ENCODE measurements at places on chromosomes 4 and X.
A peak's percentile ranks its signal among the peaks of the same experiment; 100 is the strongest.

DNA sequence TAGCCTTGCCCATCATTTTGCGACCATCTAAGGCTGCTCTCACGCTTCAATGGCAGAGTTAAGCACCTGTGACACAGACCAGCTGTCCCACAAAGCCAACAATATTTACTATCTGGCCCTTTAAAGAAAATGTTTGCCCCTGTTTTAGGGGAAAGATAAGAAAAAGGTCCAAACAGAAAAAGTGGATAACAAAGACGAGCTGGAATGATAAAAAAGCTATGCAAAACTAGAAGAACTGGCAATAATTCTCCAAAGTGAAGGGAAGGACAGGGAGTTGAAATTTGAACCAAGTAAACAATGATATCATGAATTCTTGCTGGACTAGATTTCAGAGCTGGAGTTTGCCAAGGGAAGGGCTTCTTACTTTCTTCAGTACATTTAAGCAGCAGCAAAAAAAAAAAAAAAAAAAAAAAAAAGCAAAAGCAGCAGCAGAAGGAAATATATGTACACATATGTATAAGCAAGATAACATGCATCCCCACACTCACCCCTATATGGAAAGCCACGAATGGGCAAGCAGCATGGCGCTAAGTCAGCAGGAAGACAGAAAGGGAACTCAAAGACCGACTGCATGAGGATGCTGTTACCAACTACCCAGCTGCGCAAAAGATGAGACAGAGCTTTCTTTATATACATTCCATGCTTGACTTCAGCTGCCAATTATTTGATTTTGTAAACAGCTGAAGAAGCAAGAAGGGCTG, 12.5 kb downstream of the TRAPPC2 start:
- DNase-seq, result no peak

GRCh38 chrX:133985967-133986683, 731 bp upstream of the GPC3 start:
- DNase-seq, result no peak

- no peak for DNase-seq
Measured at GRCh38 chr4:3346146-3346545, 53.3 kb downstream of the RGS12 start.

GRCh38 chrX:10022580-10023245, 55.6 kb downstream of the CLDN34 start:
- DNase-seq, result peak; percentile 83

DNA sequence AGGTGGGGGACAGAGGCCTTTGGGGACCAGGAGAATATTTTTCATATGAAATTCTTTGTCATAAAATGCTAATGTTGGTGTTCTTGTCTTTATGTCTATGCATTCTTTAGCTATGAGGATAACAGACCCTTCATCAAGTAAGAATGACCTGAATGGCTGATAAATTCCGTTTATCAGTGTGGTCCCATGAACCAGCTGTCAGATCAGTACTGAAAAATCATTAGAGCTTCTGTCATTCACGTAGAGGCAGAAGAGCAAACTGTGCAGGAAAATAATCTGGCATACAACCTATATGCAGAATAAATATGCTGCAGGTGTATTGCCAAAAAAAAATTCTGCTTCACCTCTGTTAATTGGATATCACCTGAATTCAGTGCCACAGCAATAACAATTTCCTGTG, 828.6 kb downstream of the ADGRL3 start:
- no peak for DNase-seq

DNA sequence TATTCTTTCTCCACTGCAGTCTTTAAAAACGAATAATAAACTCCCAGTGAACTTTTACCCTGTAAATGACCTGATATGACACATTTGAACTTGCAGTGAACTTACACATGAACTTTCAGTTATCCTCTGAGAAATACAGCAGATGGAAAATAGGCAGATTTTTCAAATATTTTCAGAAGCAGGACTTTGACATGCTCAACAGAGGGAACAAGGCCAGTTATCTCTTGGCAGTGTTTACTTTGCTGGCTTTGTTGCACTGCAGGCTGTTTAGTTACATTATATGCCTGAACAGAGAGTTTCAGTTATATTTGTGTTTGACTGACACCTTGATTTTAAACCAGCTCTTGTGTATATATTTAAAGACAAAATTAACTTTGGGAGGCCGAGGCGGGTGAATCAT, 47.6 kb upstream of the FGG start:
- DNase-seq, result no peak

DNA sequence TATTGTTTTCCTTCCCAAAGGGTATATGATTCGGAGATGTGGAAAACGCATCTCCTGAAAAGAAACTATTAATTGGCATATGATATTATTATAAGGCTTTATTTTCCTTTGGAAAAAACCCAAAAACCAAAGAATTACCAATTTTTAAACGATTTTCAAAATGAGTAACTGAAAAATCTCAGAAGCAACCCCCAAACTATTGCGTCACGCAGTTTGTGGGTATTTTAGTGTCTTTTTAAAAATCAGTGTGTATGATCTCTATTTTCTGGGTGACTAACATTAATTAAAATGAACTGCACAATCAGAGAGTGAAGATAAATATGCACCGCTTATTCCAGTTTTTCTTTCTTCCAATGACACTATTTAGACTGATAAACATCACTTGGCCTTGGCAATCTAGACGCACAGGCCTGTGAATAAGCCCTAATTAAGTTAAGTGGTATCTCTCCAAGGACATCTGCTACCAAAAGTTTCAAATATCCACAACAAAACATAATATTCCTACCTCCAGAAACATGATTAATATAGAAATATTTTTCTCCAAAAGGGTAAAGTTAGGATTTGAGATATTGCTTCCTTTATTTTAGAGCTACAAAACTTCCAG, 511.5 kb upstream of the FAM241A start:
- DNase-seq, result no peak

- DNase-seq, result no peak
Measured at GRCh38 chrX:17535229-17535628, 160.2 kb downstream of the NHS start.

GRCh38 chr4:154939851-154940250, 158.8 kb downstream of the RBM46 start:
- no peak for DNase-seq

DNA sequence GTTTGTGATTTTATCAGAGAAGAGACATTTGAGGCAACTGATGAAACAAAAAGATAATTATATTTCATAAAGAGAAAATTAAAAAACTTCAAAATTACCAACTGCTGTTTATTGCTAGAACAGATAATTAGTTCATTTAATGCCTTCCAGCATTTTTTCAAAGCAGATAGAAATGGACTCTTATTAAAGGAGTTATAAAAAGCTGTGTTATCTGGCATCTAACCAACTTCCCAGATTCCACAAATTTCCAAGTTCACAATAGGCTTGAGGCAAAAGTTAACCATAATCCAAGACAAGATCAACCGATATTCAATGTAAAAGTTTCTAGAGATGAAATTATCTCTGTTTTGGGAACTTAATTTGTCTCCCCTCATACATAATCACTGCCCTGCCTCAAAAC, 152.4 kb downstream of the TSPAN5 start:
- no peak for DNase-seq

GRCh38 chr4:113449410-113449974, 312.0 kb downstream of the CAMK2D start:
- no peak for DNase-seq

GRCh38 chr4:177047070-177047850, 254.5 kb upstream of the VEGFC start:
- DNase-seq, result peak; percentile 67

GRCh38 chr4:110007217-110007616, 94.5 kb downstream of the EGF start:
- no peak for DNase-seq

DNA sequence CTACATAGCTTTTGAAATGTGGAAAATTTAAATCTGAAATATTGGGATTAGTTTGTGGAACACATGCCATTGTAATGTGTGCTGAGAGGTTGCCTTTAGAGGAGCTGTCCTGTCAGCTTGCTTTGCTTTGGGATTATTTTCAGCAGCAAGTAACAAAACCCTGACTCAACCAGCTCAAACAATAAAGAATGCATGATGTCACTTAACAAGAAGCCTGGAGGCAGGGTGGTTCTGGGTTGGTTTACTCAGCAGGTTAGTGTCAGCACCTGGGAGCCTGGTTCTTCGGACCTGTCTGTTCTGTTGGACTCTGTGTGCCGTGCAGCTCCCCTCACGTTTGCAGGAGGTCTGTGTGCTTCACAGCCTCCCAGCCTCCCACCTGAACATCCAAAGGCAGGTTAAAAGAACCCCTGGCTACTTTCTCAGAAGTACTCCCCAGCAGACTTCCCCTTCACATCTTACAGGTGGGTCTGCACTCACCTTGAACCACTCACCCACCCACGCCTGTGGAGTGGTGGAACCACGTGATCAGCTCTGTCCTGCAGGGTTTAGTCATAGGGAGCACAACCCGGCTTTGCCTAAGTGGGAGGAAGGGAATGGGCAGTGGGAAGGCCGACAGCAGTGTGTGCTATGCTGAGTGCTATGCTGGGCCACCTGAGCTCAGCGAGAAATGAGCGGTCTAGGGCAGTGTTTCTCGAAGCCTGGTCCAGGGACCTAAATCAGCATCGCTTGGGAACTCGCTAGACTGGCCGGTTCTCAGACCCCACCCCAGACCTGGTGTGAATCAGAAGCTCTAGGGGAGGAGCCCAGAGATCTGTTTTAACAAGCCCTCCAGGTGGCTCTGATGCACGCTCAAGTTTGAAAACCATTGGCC, 20.4 kb downstream of the TMEM131L start:
- DNase-seq, result no peak

DNA sequence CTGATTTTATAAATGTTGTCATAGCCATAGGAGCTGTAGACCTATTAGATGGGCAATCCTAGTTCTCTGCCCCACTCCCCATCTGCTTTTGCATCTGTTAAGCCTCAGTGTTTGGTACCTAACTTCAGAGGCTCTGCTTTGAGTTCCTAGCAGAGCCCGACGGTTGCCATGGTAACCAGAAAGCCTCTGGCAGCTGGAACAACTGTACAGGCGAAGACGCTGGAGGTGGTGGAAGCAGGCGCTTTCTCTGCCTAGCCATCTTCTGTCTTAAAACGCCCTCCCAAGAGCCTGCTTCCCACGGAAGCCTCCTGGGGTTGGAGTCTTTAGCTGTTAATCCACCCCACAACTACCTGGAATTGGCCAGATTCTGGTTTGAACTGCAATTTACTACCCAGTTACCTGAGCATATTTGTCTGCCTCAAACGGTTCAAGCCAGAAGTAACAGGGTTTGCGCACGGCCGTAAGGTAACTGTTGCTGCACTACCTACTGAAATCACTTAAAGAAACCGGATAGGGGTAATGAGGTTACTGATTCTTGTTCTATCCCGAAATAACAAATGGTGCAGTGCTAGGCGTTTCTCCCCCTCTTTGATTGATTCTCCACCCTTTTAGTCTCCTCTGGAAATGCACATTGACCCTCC, 1.0 kb upstream of the GABRG1 start:
- no peak for DNase-seq

DNA sequence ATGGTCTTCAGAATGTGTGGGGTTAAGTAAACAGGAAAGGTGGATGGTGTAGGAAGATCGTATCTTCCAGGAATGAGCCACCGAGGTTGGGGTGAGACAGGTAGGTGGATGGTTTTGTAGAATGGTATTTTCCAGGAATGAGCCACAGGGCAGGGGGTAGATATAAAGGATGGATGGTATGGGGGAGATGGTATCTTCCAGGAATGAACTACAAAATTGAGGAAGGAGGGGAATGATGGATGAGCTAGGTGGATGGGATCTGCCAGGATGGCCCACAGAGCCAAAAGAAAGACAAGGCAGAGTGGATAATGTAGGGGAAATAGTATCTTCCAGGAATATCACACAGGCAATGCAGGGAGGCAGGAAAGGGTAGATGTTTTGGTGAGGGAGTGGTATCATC, 60.0 kb downstream of the MAOA start:
- DNase-seq, result no peak

- no peak for DNase-seq
Measured at GRCh38 chr4:80788798-80789197, 241.7 kb upstream of the BMP3 start.

DNA sequence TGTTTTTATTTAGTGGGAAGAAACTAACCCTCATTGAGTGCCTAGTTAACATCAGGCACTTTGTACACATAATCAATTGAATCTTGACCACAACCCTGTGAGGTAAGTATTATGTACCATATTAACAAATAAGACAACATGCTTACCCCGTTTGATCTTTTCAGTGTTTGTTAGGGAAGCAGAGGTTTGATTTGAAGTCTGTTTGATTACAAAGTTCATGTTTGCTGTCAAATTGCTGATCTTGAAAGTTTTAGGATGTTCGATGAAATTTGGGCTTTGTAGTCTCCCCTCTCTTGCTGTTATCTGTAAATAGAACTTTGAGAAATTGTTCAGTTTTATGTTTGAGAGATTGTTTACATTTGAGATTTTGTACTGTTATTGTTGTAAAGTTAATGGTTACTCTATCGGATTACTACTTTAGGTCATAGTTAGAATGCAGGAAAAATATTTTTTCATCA, 13.4 kb upstream of the ADH4 start:
- DNase-seq, result no peak

GRCh38 chrX:130402208-130402684, 459 bp downstream of the RBMX2 start:
- DNase-seq, result no peak

DNA sequence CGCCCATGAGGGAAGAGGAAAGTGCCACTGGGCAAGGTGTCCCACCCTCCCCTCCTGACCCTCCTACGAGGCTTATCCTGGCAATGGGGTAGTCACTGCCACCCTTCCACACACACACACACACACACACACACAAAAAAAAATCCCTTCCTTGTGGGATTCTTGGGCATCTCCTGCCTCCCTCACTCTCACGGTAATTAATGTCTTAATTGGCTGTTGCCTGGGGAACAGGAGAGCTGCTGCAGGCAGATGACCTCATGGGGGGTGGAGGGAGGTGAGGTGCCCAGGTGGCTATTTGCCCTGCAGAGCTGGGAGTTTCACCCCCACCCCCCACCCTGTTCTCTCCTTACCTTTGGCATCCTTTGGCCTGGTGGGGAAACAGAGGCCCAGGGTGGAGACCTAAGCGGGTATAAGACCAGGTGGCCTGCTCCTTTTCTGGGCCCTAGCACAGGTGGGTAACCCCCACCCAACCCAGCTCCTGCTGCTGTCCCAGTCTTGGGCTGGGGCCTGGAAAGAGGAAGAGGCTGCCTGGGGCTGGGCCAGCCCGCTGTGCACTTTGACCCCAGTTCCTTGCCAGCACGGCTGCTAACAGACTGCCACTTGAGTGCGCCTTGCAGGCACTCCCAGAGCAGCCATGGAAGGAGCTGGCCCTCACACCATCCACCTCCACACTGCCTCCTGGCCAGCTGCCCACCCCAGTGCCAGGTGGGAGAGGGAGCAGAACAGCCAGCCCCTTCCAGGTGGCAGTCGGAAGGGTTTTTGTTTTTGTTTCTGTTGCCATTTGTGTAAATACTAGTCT, 12.6 kb downstream of the EFNB1 start:
- DNase-seq, result no peak

DNA sequence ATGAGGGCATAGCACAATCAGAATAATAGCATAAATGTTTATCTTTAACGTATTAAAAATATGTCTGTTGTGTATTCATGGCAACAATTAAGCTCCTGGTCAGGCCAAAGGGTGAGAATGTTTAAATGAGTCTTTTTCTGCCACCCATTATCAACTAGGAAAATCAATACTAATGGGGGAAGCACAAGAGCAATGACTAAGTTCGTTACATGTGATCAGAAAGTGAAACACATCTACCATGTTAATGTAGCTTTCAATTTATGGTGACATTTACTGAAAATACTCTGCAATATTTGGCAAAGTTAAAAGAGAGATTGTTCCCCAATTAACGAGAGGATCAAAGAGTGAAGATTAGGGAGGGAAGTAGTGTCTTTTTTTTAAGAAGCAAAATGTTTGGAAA, 143.7 kb downstream of the NAA11 start:
- DNase-seq, result no peak

- no peak for DNase-seq
Measured at GRCh38 chr4:40515037-40515397, 114.6 kb downstream of the RBM47 start.

- DNase-seq, result no peak
Measured at GRCh38 chr4:80126435-80126834, 53.4 kb upstream of the ANTXR2 start.

All from sigmoid colon (tissue), 7 donors.